Natural killer cell (primary cell): ENCODE measurements at places on chromosomes 7 and 10. TPM values are rescaled to one million over a fixed set of nuclear protein-coding genes. Genes with fewer than 3 reads are reported as not detected.
A peak's percentile ranks its signal among the peaks of the same experiment; 100 is the strongest.

DNA sequence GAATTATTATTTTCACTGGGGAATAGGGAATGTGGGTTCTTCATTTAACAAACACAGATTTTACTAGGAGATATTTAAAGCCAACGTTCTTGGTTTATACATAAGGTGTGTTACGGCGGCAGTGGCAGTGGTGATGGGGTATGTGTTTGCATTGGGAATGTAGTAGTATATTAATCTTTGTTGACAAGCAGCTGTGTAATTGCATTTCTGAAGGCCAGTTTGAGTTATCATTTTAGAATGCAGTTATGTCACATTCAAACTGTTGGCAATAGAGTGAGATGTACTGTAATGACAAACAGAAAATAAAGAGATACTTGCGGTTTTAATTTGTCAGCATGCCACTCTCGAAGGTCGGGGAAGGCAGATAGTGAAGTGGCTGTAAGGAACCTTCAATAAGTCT lies 628.6 kb upstream of the POM121L12 start:
- DNase-seq, result no peak

- no peak for DNase-seq
Observed at GRCh38 chr7:111756687-111757178, 194.4 kb upstream of the IMMP2L start.

DNA sequence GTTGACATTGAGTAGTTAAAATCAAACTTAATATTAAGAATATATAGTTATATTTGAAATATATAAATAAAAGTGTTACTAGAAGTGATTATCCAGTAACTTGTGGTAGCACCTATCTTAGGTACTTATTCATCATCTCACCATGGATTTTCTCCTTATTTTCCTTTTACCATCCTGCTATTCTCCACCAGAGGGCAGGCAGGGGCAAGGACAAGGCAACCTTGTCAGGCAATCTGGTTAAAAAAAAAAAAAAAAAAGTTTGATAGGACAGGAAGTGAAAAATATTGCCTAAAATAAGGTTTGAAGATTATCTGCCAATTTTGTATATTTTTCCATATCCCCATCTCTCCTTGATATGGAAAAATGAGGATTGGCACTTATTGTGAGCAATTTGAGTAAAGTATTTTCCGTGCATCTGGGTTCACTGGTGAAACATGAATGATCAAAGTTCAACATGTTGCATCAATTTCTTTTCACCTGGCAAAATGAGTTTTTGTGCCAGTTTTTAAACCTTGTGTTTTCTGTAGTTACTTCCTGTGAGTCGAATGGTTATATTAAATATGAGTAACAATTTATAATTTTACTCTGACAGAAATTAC lies 256.7 kb downstream of the AGMO start:
- DNase-seq, result no peak

DNA sequence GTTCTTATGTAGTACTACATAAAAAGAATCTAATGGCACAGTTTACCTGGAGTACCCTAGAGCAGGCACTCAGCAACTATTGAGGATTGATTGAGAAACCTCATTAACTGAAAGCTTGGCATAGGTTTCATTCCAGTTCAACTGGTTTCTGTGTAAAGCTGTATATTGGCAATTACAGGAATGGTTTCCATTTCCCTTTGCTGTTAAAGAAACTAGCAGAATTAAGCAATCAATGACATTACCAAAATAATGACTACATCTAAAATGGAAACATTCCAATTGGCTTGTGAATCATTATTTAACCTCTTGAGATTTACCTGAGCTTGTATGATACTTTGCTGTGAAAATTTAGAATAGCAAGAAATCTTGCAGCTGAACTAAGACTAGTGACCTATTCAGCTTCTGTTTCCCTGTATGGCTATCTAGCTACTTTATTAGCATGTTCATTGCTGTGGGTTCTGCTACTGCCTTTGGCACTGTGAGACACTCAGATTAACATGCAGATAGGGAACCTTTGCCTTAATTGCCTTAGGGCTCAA lies 33.5 kb upstream of the CADPS2 start:
- no peak for DNase-seq

GRCh38 chr10:103836273-103836672 lies 19.1 kb downstream of the SH3PXD2A start:
- no peak for DNase-seq

DNA sequence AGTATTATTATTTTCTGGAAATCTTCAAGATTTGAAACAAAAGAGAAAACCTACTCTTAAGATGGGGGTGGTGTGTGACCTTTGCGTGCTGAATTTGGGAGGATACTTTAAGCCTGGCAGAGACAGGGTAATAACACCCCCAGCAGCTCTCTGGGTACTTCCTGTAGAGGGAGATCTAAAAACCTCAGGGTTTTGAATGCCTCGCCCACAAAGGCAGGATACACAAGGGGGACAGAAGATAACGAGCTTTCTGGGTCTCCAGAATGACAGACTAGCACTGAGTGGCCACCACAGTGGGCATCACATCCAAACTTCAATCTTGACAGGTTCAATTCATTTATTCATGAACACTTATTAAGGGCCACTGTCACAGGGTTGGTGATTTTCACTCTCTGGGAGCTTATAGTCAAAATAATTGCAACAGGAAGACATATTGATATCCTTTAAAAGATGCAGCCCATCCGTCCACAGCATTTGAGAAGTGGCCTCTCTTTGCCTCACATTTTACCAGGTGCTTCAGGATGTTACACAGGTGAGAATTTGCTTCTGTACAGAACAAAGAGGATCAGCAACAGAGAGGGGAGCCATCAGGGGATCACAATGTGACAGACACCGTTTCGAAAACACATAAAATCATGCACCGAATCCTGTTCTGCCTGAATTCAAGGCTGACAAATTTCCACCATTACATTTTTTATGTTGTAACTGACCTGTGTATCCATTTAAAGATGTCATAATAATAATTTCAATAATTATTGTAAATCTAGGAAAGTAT lies 14.3 kb downstream of the CPA1 start:
- peak; percentile 71 for DNase-seq

KAZALD1 gene
- total RNA-seq, result not detected

GRCh38 chr10:91681361-91682276 lies 48.7 kb upstream of the PPP1R3C start:
- no peak for DNase-seq

- DNase-seq, result no peak
Observed at GRCh38 chr7:97851683-97852082, 20.5 kb downstream of the ASNS start.

DNA sequence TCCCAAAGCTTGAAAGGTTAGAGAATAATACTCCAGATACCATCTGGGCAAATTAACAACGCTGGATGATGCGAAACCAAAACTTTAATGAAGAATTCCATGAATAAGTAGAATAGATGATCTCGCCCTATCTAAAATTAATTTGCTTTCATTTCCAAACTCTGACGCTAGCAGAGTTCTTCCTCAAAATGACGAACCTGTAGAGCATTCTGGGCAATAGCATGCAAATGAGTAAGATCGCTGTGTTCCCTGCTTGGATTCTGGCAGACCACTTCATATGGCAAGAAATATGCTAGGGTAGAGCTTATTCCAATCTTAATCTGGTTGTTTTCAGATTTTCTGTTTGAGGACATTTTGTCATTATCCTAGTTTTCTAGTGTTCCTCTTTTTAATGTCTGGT lies 36.1 kb upstream of the SMNDC1 start:
- DNase-seq, result no peak

DNA sequence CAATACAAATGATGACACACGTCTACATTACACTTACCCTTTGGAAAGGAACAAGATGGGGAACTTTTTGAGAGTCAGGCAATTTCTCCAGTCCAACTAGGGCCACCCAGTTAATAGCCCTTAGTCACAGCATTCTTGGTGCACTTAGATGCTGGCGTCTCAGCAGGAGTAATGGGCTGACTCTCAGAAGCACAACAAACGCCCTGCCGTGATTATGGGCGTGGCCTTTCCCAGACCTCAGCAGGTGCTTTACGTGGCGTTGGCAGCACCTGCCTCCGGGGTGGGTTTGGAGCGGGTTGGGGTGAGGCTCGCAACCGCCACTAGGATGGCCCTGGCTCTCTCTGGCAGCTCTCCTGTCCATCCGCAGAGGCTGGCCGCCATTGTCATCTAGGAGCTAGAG lies 147.6 kb upstream of the SHH start:
- DNase-seq, result no peak

GRCh38 chr7:101088069-101088425 lies 2.8 kb downstream of the TRIM56 start:
- DNase-seq, result no peak

- DNase-seq, result no peak
Observed at GRCh38 chr7:110988890-110989501, 101.9 kb upstream of the LRRN3 start.

- DNase-seq, result no peak
Observed at GRCh38 chr7:36567699-36568451, 156.4 kb downstream of the AOAH start.

- no peak for DNase-seq
Observed at GRCh38 chr7:98135984-98136383, 29.3 kb downstream of the LMTK2 start.

IL6 gene
- total RNA-seq, result 1.3 TPM

GAD2 gene
- not detected for total RNA-seq

DNA sequence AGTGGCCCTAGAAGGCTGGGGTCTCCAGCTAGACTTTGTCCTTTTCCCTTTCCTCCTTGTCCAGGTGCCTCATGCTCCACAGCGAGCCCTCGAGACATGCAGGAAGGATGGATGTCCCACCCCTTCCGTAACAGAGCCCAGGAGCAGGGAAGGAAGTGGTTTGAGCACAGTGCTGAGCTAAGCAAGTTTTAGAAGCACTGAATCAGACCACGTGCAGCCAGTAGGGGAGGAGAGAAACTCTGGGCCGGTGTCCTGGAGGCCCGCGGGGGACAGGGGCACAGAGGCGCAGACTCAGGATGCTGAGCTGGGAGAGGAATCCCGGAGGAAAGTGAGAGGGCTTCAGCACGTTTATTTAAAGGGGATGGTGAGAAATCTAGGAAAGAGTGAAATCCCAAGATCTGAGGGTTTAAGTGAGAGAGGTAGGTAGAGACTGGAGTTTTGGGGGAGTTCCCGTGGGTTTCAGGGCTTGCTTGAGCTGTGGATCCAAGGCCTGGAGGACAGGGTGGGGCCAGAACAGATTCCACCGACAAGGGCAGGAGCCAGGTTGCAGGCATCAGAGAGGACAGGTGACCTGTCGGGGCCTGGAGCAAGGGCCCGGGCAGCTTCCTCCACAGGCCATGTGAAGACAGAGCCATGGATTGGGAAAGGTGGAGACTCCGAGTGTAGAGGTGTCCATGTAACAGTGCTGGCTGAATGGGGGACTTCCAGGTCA lies 4.4 kb upstream of the IRF5 start:
- no peak for DNase-seq

- peak; percentile 51 for DNase-seq
Observed at GRCh38 chr10:118732245-118733165, 22.3 kb downstream of the CACUL1 start.

PLXDC2 gene
- total RNA-seq, result 22.9 TPM

DNA sequence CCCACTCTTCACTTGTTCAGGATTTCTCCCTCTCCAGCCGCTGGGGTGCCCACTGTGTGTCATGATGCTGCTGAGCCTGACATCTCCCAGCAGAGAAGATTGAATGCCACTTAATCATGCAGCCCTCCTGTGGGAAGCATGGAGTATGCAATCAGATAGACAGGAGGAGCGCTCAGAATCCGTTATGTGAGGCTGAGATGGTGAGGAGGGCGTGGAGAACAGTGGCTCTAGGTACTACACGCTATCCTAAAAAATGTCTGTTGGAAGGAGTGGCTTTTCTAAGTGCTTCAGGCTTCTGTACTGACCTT lies 334.3 kb downstream of the LRMDA start:
- no peak for DNase-seq

GRCh38 chr10:31678139-31678536 lies 250.5 kb downstream of the ARHGAP12 start:
- DNase-seq, result no peak
